ENCODE measurements at places on chromosomes 13 and 19.

GRCh38 chr13:42883771-42884467 is 102.5 kb downstream of the FAM216B start:
- peak; percentile 39 for DNase-seq

DNA sequence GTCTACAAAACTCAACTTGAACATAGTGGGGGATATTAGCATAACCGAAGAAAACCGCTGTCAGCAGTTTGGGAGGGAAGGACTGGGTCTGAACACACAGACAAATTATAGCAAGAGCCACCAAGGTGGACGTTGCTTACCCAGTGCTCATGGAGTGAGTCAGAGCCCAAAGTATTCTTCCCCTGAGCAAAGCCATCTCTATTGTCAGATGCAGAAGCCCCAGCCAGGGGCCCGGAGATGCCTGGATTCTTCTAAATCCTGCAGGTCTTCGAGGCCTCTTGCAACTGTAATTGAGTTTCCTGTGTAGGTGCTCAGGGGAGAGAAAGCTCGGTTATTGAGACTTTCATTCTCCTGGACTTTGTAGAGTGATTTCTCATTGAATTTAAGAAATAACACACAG is 384.5 kb downstream of the IRS2 start:
- no peak for DNase-seq

- no peak for DNase-seq
These were observed 1027.3 kb downstream of the UQCRFS1 start for GRCh38 chr19:28185646-28186045.

DNA sequence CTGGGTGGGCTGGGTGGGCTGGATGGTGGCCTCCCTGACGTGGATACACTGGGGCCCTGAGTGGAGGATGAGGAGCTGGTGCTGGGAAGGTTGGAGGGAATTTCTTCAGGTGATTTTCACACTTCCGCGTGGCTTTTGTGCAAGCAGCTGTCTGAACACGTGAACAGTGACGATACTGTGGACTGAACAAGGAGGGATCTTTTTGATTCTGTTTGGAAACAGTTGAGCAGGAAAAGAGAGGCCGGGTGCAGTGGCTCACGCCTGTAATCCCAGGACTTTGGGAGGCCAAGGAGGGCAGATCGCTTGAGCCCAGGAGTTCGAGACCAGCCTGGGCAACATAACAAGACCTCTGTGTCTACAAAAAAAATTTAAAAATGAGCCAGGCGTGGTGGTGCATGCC is 9.1 kb upstream of the GTF2F1 start:
- DNase-seq, result no peak

DNA sequence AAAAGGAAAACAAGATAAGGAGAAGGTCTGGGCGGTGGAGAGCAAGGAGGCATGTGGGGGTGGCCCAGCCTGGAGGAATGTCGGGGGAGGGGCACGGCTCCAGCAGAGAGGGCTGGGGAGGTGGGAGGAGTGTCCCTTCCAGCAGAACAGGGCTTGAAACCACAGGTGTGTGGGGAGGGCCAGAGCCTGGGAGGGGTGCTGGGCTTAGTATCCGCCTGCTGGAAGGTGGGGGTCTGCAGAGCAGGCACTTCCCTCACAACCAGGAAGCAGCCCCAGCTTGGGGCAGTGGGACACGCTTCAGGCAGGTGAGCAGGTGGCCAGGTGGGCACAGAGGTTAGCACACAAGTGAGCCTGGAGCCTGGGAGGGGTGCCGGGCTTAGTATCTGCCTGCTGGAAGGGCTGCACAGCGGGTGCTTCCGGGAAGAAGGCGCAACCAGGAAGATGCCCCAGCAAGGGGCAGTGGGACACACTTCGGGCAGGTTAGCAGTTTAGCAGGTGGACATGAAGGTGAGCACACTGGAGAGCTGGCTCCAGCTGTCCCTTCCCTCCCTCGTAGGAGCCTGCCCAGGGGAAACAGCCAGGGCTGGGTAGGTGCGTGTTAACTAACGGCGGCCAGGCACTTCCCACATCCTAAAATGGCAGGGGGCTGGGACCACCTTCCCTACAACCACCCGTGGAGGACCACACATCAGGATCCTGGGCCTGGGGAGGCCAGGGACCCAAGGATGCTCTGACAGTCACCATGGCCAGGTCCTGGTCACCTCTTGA is 3.0 kb downstream of the GAS6 start:
- DNase-seq, result no peak

DNA sequence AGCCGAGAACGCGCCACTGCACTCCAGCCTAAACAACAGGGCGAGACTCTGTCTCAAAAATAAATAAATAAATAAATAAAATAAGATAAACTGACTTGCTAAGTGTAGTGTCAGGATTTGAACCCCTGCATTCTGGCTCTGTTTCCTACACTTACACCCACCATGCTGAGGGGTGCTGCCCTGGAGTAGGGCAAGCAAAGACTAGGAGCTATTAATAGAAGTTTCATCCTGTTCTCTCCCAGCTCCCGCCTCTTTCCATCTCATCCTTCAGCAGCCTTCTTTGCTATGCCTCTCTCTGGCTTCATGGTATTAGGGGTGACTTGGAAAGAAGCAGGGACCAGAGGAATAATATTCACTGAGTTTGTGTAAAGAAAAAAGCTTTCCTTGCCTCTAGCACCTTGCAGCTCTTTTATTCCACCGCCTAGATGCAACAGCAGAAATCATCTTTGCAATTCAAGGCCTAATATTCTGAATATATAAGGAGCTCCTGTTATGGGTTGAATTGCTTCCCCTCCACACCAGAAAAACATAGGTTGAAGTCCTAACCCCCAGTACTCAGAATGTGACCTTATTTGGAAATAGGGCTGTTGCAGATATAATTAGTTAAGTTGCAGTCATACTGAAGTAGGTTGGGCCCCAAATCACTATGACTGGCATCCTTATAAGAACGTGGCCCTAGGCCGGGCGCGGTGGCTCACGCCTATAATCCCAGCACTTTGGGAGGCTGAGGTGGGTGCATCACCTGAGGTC is 8.7 kb upstream of the PLAUR start:
- DNase-seq, result no peak

- no peak for DNase-seq
These were observed 18.3 kb upstream of the ISYNA1 start for GRCh38 chr19:18456279-18456678.

DNA sequence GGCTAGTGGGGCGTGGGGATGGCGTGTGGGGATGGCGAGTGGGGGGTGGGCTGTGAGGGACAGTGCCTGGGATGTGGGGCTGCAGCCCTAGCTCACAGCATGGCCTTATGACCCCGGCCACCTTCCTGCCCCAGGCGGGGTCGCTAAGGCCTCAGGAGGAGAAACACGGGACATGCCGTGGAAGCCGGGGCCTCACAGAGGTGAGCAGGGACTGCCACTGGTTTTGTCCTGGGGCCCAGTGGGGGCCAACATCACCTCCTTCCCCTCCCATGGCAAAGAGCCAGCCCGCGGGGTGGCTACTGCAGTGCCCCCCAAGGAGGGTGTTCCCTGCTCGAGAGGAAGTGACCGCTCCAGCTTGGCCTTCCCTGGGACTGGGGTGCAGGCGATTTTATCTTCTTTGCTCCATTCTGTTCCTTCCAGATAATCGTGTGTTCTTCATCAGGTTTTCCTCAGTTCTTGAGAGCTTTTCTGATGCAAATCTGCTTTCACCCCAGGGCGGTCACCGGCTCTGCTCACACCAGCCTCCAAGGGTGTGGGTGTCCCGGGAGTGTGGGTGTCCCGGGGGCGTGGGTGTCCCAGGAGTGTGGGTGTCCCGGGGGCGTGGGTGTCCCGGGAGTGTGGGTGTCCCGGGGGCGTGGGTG is 1.2 kb downstream of the F7 start:
- DNase-seq, result no peak

GRCh38 chr13:99605420-99606323 is 104.4 kb downstream of the TM9SF2 start:
- peak; percentile 29 for DNase-seq

DNA sequence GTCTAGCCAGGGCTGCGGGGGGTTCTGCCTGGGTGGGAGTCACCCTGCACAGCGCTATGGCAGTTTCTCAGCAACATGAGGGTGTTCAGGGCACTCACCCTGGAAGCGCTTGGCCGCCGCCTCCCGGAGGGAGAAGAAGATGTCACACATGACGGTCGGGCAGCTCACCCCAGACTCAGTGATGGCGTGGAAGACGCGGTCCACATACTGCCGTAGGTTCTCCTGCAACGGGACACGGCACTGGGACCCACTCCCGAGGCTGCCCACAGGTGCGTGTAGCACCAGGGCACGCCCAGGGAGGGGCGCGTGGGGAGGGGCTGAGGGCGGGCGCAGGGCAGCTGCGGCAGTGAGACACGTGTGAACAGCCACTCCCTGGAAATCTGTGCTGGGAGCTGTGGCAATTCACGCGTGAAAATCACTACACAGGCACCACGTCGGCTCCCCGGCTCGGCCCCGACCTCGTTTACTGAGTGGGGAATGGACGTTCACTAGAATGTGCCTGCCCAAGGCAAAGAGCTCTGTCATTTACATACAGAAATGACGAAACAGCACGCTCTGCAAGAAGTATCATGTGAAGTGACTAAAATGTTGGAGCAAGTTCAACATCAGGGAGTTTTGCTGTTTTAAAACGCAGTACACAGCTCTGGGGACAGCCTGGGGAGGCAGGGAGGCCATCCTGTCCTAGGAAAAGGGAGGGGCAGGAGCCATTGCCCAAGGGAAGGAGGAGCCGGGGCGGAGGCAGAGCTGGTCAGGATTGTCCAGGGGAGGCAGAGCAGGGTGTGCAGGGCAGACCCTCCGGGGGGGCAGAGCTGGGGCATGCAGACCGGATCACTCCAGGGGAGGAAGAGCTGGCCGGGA is 41.5 kb upstream of the C13orf46 start:
- DNase-seq, result peak; percentile 84

DNA sequence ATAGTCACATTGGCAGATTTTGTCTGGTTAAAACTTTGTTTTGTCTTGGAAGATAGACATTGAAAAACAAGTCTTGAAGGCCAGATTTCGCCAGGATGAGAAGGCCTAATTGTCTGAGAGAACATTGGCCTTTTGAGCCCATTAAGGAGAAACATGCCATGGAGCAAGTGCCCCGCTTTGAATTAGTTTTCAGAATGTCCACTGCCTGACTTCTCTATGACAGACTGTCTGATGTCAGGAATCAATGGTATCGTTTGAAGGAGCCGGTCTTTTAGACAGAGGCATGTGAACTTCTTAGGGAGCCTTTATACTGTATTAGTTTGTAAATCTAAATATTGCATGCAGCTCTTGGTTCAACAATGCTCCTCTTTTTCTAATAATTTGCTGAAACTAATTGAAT is 155.9 kb downstream of the DLEU7 start:
- DNase-seq, result no peak

DNA sequence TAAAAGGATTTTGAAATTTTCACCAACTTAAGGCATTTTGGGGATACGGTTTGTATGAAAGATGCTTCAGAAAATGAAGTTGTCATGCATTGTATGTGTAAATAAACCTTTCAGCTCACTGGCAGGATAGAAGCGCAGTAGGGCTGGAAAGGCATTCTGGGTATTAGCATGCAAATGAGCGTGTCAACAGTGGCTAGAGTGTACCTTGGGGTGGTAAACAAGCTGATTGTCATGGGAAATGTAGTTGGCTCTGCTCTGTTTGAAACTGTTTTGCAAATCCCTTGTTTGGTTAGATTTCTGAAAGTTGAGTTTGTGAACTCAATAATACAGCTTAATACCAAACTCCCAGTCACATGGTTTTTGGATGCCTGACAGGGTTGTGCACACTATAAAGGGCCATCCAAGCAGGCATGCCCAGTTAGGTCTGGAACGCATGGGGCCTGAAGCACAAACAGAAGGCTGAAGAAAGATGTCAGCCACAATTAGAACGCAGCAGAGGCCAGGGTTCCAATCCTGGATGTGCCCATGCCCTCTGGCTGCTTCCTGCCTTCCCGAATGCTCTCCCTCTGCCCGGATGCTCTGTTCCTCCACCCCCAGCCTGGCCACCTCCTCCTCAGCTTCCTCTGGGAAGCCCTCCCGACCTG is 14.6 kb downstream of the GSX1 start:
- no peak for DNase-seq

DNA sequence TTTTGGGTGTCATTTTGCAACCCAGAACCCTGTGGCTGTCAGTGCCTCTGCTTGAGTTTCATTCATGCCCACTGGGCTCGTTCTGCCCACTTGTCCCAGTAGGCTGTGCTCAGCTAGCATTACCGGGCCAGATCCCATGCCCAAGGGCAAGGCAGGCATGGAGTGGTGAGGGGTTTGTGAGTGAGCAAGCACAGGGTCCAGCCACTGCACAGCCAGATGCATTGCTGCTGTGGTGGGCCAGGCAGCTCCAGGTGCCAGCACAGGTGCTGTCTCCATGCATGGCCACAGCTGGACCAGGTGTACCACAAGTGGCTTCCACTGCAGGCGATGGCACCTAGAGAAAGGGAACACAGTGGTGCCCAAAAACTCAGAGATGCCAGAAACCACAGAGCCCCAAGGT is 1671.2 kb downstream of the OLFM4 start:
- no peak for DNase-seq

DNA sequence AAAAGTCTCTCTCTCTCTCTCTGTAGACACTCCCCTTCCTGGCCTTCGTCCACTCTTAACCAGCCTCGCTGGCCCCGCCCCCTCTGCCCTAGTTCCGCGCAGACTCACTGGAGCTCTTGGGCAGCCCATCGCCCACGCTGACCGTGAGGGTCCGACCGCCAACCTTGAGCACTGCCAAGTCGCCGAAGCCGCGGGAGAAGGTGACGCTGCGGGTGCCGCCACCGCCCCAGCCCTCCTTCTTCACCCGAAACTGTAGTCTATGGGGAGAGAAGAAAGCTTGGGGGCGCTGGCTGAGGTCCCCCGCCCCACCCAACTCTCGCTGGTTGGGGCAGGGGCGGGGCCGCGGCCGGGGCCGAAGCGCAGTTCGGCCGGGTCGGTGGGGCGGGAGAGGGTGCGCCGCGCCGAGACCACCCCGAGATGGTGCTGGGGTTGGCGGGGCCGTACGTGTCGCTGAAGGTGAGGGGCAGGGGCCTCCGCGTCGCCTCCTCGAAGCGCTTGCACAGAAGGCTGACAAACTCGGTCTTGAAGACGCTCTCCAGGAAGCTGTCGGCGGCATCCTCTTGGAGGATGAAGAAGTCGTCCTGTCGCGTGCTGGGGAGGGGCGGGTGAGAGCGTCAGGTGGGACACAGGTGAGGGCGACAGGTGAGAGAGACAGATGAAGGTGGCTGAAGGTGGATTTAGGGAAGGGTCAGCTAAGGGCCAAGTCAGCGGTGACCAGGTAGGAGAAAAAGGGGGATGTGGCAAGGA is 12.6 kb upstream of the ZNF414 start:
- peak; percentile 91 for DNase-seq

DNA sequence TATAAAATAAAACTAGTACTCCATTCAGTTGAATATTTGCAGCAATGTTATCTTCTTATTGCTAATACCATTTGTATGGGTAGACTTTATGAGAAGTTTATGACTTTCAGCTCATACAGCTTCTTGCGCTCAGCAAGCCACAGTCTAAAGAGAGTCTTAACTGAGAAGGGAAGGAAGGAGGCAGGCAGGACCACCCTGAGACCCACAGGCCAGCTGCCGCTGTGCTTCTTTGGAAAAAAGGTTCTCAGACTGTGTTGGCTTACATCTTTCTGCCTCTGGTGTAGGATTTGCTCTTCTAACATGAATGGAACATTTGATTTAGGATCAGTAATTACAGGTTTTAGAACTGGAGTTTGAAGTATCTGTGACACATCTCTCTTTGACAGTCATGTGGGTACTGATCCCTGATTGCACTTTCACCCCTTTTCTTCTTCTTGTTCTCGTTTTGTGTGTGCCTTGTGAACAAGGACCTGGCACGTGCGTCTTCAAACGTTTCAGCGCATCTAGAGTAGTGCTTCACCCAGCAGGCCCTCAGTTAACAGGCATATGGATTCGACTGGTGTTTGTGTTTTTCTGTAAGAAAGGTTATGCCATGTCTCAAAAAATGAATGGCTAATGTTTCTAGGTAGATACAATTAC is 7.1 kb upstream of the GPR18 start:
- DNase-seq, result no peak

- DNase-seq, result no peak
These were observed 8.5 kb downstream of the PRSS57 start for GRCh38 chr19:686589-687297.

Measured in prostate gland (tissue), 2 donors.